ENCODE measurements at places on chromosomes 12 and 14. TPM values are rescaled to one million over a fixed set of nuclear protein-coding genes. Genes with fewer than 3 reads are reported as not detected.

GRCh38 chr14:96783915-96784224, 13.3 kb upstream of the VRK1 start:
- no peaks in the 10 kb centered on the region for H3K4me1 ChIP-seq
- H3K27ac ChIP-seq: no peak overlapping the region
- DNase-seq: no peak
- H3K27me3 ChIP-seq: peaks cover 2% of the 10 kb centered on the region
- no peak overlapping the region for H3K4me3 ChIP-seq

DNA sequence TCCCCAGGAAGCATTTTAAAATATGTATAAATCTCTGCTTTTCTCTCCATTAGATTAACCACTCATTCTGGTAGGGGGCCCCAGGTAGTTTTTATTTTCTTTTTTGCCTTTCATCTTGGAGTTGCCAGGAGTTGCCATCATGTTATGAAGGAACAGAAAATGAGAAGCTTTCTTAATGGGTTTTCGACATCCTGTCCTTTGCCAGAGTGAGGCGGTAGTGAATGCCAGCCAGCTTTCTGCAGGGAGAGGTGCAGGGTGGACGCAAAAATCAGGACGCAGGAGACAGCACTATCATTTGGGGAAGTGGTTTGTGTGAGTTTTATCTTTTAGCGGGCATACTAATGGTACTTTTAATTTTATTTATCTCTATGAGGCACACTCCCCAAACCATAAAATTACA, 1.7 kb downstream of the RASSF8 start:
- peaks cover 3% of the 10 kb centered on the region for H3K4me1 ChIP-seq
- peak overlapping the region; percentile 67 for H3K27ac ChIP-seq
- peak overlapping the region; percentile 94 for H3K4me3 ChIP-seq
- peak; percentile 28 for DNase-seq
- H3K36me3 ChIP-seq: peaks cover 2% of the 10 kb centered on the region

- no peaks in the 10 kb centered on the region for H3K36me3 ChIP-seq
- DNase-seq: no peak
- H3K4me1 ChIP-seq: no peaks in the 10 kb centered on the region
- no peak overlapping the region for H3K27ac ChIP-seq
- H3K4me3 ChIP-seq: no peak overlapping the region
- no peaks in the 10 kb centered on the region for H3K27me3 ChIP-seq
These were observed 1434.3 kb upstream of the FLRT2 start for GRCh38 chr14:84095681-84096080.

GRCh38 chr12:54239620-54240019, 40.3 kb downstream of the CBX5 start:
- no peak overlapping the region for H3K27ac ChIP-seq
- no peaks in the 10 kb centered on the region for H3K4me1 ChIP-seq
- no peaks in the 10 kb centered on the region for H3K27me3 ChIP-seq
- no peak for DNase-seq

DNA sequence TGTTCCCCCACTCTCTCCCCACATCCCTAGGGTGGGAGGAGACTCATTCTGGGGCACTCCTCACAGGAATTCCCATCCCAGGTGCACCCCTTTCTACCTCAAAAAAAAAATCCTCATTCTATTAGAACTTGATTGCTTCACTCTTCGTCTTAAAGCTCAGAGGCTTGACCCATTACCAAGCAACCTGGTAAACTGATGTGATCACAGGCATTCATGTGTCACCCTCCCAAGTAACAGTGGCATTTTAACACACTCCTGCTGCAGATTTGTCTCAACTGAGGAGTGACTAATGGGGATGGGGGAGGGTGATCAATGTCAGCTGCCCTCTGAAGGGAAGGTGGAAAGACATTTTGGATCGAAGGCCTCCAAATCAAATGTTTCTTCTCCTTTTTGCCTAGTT, 78.1 kb upstream of the PTHLH start:
- H3K27me3 ChIP-seq: no peaks in the 10 kb centered on the region
- H3K27ac ChIP-seq: no peak overlapping the region
- H3K4me3 ChIP-seq: no peak overlapping the region
- DNase-seq: no peak

- H3K4me1 ChIP-seq: peaks cover 2% of the 10 kb centered on the region
- no peaks in the 10 kb centered on the region for H3K36me3 ChIP-seq
- no peak for DNase-seq
These were observed 84.8 kb upstream of the MAP1LC3B2 start for GRCh38 chr12:116474331-116474730.

DNA sequence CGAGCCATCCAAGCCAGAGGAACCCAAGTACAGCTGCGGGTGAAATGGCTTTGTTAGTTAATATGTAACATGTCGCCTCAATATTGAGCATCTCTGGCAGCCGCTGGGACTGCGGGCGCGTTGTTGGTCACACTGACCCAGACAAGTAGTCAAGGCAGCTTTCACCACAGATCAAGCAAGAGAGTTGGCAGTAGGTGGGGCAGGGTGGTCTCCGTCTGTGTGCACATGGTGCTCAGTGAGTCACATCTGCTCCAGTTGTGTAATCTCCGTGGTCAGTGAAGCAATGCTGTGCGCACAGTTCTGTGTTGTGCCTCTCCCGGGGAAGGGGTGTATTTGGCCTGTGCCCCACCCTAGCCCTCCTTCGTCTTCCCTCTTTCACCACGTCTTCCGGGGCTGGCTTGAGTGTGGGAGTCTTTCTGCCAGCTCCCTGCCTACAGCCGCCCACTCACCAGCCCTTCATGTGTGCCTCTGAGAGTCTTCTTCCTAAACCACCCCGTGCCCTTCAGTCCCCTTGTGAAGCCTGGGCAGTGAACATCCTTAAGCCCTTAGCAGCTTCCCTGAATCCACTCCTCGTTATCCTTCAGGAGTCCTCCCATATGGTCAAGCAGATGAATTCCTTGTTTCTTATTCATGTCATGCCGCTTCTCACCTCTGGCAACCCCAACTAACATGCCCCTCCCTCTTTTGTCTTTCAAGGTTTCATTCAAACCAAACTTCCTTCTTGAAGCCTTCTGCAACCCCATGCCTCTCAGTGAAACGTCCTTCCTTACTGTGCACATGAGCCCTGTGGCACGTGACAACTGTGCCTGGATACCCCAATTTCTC, 242.1 kb downstream of the CACNA1C start:
- DNase-seq: peak; percentile 69
- no peaks in the 10 kb centered on the region for H3K36me3 ChIP-seq
- H3K4me1 ChIP-seq: peaks cover 25% of the 10 kb centered on the region
- H3K4me3 ChIP-seq: no peak overlapping the region

DNA sequence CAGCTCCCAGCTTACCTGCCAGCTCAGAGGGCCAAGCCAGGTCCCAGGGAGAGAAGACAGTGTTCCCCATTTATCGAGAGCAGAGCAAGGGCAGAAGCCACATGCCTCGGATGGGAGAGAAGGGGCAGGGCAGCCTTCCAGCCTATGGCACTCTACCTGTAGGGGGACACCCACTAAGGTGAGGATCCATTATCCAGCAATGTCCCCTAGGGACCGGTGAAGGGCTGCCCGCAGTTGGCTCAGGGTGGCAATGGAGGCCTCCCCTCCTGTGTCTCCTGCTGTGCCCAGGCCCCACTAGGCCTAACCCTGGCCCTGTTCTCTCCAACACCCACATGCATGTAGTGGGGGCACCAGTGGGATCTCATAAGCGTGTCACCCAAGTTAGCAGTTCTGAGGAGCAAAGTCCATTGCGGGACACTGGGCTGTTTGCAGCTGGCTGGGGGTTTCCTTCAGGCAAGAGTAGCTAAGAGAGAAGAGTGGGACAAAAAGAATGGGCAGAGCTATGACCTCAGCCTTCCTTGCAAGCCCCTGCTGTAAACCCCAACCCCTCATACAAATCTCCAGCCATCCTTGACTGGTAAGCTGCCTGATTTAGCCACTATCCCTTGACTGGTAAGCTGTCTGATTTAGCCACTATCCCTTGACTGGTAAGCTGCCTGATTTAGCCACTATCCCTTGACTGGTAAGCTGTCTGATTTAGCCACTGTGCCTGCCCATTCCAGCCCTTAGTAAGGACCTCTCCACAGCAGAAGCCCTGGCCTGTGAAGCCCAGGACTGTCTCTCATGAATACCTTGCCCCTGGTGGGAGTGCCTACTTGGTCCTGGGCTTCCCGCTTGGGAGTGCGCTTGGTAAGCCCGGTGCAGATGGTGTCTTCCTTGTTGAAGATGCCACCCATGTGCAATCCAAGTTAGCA, 5.2 kb upstream of the ASB2 start:
- no peaks in the 10 kb centered on the region for H3K36me3 ChIP-seq
- H3K27ac ChIP-seq: no peak overlapping the region
- peaks cover 30% of the 10 kb centered on the region for H3K4me1 ChIP-seq
- H3K4me3 ChIP-seq: no peak overlapping the region
- H3K27me3 ChIP-seq: no peaks in the 10 kb centered on the region

GRCh38 chr12:125907351-125907750, 842.1 kb downstream of the AACS start:
- no peak for DNase-seq
- no peaks in the 10 kb centered on the region for H3K4me1 ChIP-seq
- no peak overlapping the region for H3K4me3 ChIP-seq
- no peak overlapping the region for H3K27ac ChIP-seq
- H3K36me3 ChIP-seq: no peaks in the 10 kb centered on the region
- H3K27me3 ChIP-seq: no peaks in the 10 kb centered on the region

DNA sequence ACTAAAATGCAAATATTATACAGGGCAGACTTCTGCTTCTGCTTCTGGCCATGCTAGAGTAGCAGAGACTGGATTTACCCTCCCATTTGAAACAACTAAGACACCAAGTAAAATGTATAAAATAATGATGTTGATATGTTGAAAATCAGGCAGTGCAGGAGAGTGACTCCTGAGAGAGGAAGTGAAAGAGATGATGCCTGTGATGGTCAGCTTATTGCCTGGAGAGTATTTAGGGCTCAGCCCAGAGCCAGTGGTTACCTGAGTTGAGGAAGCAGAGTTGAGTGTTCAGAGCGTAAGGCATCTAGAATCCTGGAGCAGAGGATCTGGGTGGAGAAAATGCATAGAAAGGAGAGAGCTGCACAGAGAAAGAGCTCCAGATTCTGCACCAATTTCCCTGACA, 131.8 kb upstream of the C14orf180 start:
- no peaks in the 10 kb centered on the region for H3K36me3 ChIP-seq
- no peaks in the 10 kb centered on the region for H3K4me1 ChIP-seq
- DNase-seq: no peak
- no peak overlapping the region for H3K27ac ChIP-seq
- H3K4me3 ChIP-seq: no peak overlapping the region

The KRT2 gene
- not detected for total RNA-seq

The CCDC197 gene
- not detected for total RNA-seq

The POLE2 gene
- total RNA-seq: 18.1 TPM

The TMEM30B gene
- total RNA-seq: under 0.01 TPM

The HOTAIR gene
- not detected for total RNA-seq

The KCNK13 gene
- not detected for total RNA-seq

The BRI3BP gene
- 2.5 TPM for total RNA-seq

The RAD51AP1 gene
- total RNA-seq: 15.3 TPM

The CEP170B gene
- total RNA-seq: 3.6 TPM

The CDH24 gene
- total RNA-seq: 3.6 TPM

Measured in IMR-90 (cell line).